ENCODE measurements at places on chromosomes 2 and 18.

GRCh38 chr2:51032751-51033330, 909 bp upstream of the NRXN1 start:
- DNase-seq = peak; percentile 23

- no peak for DNase-seq
These were observed 516.6 kb upstream of the NXPH2 start for GRCh38 chr2:139296672-139297209.

- no peak for DNase-seq
These were observed 42.4 kb upstream of the FIGN start for GRCh38 chr2:163778045-163778781.

- DNase-seq = no peak
These were observed 43.3 kb upstream of the SETBP1 start for GRCh38 chr18:44637210-44638033.

DNA sequence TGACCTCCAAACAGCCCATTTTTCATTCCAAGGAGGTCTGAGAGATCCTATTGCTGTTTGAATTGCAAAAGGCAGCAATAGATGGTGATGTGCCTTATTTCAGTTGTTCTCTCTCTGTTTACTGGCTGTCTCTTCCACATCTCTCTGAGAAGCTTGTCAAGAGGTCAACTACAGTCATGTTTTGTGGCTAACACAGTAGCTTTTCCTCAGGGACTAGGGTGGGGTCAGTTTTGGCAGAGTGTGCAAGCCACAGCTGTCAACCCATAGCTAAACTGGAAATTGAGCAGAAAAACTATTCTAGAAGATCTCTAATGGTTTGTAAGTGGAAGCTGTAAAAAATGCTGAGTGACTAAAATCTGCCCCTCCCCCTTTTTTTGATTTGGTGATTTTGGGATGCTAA, 67.1 kb downstream of the DIS3L2 start:
- DNase-seq = no peak

- no peak for DNase-seq
These were observed 739.4 kb upstream of the CHAC2 start for GRCh38 chr2:53028225-53028624.

DNA sequence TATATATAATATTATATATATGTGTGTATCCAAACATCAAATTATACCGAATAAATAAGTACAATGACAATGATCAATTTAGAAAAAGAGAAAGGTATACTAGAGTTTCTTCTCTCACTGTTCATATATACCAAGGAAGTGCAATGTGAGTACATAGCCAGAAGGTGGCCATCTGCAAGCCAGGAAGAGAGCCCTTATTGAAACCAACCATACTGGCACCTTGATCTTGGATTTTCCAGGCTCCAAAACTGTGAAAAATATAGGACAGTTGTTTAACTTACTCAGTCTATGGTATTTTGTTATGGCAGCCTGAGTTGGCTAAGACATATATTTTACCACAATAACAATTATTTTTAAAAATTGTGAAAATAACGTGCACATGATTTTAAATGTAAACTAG, 1490.2 kb upstream of the SLC39A10 start:
- DNase-seq = peak; percentile 11

DNA sequence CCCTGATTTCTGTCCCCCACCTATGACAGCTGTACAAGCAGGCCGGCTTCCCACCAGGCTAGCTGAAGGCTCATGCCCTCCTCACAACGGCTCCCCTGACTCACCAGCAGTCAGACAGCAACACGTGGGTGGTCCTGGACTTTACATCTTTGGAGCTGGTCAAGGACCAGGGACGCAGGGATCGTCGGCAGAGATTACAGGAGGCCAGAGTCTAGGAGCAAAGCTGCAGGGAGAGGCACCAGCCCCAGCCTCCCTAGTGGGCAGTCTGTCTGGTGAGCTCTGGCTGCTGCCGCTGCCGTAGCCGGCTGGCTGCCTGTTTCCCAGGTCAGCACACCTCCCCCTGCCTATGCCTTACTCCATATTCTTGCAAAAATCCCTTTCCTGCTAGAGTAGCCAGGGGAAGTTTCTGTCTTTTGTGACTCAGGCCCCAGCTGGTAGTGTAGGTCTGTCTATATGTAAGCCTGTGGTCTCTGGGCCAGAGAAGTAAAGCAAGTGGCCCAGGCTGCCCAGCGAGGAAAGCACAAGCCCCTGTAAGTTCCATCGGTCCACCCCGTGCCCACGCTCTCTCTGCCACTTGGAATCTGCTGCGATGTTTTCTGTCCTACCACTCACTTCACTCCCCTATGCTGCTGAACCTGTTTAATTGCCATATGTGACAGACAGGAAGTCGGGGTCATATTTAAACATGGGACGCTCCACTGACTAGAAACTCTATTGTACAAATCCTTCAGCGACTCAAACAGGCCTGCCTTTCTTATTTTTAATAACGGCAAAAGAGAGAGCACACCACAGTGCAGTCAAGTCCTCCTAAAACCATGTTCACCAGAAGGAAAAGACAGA, 2.4 kb upstream of the ARHGEF4 start:
- DNase-seq = no peak

- DNase-seq = no peak
These were observed 76.1 kb downstream of the THADA start for GRCh38 chr2:43519643-43520221.

DNA sequence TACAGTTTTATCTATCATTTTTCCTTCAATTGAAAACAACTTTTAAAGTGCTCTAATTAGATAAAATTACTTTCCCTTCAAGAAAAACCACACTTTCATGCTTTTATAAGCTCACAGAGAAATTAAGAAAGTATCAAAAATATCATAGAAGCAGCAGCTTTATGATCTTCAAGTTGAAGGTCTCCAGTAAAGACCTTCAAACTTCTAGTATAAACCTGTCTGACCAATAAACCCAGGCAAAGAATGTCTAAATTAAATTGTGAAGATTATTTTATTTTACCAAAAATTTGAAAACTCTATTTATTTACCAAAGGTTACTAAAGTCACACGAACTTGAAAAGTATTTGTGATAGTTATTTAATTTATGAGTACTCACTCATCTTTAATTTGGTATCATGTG, 9.3 kb upstream of the SCTR start:
- no peak for DNase-seq

- no peak for DNase-seq
These were observed 177.7 kb upstream of the ZC3H15 start for GRCh38 chr2:186308347-186308746.

- no peak for DNase-seq
These were observed 232.0 kb downstream of the LDLRAD4 start for GRCh38 chr18:13450289-13451212.

DNA sequence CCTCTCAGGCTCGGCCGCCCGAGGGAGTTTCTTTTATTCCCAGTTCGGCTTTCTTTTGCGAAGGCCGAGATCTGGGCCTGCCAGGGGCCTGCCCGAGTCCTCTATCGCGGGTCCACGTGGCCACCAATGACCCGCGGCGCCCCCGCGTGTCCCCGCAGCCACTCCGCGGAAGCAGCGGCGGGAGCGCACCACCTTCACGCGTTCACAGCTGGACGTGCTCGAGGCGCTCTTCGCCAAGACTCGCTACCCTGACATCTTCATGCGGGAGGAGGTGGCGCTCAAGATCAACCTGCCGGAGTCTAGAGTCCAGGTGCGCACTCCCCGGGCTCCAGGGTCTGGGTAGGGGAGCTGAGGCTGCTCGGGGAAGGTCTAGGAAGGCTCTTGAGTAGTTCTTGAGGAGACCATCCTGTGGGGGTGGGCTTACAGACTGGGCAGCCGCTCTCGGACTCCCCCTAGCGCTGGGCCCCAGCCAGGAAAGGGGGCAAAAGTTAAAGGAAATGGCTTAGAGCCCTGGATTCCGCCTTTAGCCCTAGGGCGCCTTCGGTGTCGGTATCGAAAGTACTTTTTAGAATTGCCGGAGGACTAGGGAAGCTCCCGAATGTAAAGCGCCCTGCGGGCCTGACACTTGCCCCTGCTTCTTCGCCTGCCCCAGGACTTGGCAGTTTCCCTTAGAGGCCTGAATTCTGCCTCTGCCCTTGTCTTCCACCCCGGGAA, 3.4 kb downstream of the OTX1 start:
- DNase-seq = no peak

DNA sequence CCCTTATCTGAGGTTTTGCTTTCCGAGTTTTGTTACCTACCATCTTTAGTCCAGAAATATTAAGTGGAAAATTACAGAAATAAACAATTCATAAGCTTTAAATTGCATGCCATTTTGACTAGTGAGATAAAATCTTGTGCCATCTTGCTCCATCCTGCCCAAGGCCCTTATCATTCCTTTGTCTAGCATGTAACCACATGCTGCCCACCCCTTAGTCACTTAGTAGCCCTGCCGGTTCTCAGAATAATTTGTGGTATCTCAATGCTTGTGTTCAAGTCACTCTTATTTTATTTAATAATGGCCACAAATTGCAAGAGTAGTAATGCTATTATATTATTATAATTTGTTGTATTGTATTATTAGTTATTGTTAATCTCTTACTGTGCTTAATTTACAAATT, 36.8 kb upstream of the VPS54 start:
- no peak for DNase-seq

GRCh38 chr18:51857989-51858388, 482.0 kb upstream of the DCC start:
- no peak for DNase-seq

GRCh38 chr2:20674309-20674965, 7.5 kb downstream of the GDF7 start:
- DNase-seq = no peak

- peak; percentile 76 for DNase-seq
These were observed 185.7 kb upstream of the KLHL29 start for GRCh38 chr2:23199115-23199918.

DNA sequence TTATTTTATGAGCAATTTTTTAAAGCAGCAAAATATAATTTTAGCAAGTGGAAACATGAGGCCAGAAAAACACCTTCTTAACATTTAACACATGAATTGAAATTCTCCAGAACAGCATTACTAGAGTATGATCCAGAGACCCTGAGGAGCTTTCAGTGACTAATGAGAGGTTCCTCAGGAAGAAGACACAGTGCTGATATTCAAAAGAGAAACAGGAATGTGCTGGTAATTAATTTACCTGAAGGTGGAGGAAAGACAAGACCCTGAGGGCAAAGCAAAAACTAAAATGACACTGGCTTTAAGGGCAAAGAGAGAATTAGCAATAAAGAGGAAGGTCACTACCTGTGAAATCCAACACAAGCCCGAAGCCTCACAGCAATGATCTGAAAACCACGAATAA, 97.0 kb downstream of the CDH2 start:
- DNase-seq = no peak

DNA sequence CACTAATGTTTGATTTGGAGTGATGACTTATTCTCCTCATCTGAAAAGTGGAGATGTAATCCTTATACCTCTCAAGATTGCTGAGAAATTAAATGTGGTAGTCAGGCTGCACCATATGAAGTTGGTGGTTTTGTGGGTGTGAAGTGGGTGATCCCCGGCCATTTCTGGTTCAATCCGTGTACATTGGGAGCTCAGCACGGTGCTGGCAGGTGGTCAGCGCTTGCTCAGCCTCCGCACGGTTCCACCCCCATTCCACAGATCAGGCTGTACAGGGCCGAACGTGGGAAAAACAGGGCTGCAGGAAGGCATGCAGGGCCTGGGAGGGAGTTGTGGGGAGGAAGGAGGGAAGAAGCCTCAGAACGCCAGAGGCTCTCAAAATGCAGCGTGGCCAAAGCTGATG, 198.3 kb downstream of the INO80D start:
- no peak for DNase-seq

GRCh38 chr2:192070099-192070498, 124.6 kb downstream of the TMEFF2 start:
- DNase-seq = no peak

DNA sequence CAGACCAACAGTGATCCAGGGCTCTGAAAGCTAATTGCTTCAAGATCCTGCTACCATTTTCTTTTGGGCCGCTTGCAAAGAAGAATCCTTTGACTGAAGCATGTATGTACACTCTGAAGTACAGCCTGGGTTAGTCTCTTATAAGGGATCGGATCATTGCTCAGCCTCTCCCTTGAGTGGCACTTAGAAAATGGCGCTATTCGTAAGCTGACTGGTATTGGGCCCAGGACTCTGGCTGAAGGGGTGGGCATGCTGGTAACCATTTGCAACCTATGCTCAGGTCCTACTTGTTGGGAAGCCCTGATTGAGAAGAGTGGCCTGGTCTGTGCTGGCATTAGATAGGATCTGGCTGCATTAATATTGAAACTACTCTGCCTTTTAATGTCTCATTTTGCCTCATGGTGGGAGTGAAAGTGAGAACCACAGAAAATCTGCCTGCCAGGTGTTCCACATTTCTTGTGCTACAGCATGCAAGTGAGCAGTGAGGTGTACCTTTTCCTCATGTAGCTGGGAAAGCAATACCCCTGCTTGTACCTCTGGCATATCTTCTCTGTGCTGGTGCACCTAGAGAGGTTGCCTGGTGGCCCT, 661 bp upstream of the MGAT5 start:
- DNase-seq = no peak

DNA sequence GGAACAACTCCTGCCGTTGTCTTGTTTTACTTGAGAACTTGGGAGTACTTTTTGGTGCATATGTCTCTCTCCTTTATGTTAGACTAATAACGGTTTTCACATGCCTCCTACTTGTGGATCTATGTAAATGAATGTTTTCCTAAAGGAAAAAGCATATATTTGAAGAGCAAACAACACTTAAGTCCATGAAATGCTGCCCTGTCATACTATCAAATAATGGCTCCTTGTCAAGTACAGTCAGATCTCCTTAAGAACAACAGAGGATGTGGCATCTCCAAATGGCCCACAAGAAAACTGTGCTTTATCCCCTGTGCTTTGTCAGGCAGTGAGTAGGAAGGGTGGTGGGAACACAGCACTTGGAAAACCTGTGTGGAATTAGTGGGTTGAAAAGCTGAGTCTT, 198.2 kb downstream of the PTGR3 start:
- no peak for DNase-seq

DNA sequence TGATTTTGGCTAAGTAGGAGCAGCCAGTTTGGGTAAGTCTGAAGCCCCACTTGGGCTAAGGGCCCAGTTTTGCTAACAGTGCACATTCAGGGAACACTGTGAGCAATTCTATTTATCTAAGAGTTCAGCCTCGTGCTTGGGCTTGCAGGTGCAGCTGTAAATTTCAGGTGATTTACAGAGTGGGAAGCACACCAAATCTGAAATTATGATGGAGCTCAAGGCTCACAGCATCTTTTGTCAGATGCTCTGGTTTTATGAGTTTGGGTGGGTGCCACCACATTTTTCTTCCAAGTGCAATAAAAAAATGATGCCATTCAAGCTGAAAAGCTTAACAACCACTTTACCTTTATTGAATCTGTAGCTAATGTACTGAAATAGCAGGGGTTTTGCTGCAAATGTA, 671.2 kb downstream of the LRRTM4 start:
- peak; percentile 56 for DNase-seq
